SK-N-SH (cell line): ENCODE measurements at places on chromosomes 11 and 22.
A peak's percentile ranks its signal among the peaks of the same experiment; 100 is the strongest.

DNA sequence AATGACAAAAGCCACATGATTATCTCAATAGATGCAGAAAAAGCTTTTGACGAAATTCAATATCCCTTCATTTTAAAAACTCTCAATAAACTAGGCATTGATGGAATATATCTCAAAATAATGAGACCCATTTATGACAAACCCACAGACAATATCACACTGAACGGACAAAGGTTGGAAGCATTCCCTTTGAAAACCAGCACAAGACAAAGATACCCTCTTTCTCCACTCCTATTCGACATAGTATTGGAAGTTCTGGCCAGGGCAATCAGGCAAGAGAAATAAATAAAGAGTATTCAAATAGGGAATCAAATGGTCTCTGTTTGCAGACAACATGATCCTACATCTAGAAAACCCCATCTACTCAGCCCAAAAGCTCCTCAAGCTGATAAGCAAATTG is 52.0 kb downstream of the CASP12 start:
- DNase-seq = no peak

GRCh38 chr11:102177974-102178631 is 67.9 kb downstream of the YAP1 start:
- DNase-seq = peak; percentile 6

- peak; percentile 24 for DNase-seq
Observed at GRCh38 chr11:1647901-1648652, 18.5 kb downstream of the KRTAP5-5 start.

DNA sequence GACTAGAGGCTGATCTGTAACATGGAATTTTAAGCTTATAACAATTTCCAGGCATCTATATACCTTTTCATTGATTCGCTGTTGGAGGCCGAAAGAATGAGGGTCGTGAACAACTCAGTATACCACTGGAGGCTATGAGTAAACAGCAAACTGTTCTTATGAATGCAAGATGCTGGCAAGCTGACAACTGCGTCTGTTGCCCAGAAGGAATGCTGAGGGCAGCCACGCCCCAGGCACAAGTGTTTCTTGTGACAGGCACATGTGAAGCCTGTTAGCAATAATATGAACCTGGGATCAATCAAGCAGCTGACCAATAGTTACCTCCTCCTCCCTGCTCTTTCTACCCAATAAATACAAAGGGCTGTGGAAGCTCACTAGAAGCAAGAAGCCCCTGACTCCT is 15.3 kb downstream of the RTCB start:
- DNase-seq = no peak

DNA sequence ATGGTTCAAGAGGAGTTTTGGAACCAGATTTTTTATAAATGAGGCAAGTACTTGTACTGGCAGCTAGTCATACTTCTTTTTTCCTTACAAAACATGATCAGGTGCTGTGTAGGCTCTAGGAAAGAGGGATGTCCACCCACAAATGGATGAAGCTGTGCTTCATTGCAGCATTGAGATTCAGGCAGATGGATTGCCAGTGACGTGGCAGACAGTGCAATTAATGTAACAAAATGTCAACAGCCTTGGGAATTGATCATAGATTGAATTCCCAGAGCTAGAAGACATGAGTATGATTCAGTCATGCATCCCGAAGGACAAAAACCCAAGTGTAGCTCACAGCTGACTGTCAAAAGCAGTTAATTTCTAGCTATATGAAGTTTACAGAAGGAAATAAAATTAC is 99.2 kb upstream of the RASSF10 start:
- no peak for DNase-seq

DNA sequence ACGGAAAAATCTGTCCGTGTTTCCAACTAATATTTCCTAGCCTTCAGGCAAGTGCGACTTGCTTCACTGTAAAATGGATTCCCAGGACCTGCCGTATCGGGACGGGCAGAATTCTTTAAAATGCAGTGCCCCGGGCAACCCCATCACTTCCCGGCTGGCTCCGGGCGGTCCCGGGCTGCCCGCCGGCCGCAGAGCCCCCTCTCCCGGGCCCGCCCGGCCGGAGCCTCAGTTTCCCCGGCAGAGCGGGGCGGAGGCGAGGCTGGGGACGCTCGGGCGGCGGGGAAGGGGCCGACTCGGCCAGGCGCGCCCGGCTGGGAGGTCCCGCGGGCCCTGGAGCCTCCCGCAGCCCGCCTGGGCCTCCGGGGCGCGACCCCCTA is 84.2 kb upstream of the WNT7B start:
- no peak for DNase-seq

- DNase-seq = no peak
Observed at GRCh38 chr11:99368583-99368982, 347.8 kb downstream of the CNTN5 start.

GRCh38 chr22:38872831-38873248 is 824 bp upstream of the CBX6 start:
- DNase-seq = peak; percentile 75

DNA sequence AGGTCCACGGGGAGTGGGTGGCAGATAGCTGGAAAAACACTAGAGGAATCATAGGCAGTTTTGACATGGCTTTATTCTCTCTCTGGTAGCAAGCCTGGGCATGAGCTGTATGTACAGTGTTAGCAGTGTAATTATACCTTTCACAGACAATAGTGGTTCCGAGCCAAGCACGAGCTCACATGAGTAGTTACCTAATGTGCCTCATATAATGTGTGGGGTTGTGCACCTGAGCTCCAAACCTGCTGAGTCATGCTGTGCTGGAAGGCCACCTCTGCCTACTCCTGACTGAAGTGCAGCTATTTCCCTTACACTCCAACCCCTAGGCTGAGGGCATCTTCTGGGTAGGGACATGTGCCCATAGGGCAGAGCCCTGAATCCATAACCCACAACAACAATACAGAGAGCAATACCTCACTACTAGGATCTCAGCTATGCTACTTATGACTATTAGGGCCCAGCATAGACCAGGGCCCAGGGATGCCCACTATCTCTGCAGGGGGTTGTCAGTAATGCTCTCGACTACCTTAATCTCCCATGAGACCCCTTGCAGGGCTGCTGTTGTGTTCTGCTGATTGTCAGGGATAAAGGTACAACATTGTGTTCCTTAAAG is 432.1 kb downstream of the DYNC2H1 start:
- no peak for DNase-seq

GRCh38 chr22:37544955-37545702 is 15.2 kb upstream of the CDC42EP1 start:
- DNase-seq = peak; percentile 56

DNA sequence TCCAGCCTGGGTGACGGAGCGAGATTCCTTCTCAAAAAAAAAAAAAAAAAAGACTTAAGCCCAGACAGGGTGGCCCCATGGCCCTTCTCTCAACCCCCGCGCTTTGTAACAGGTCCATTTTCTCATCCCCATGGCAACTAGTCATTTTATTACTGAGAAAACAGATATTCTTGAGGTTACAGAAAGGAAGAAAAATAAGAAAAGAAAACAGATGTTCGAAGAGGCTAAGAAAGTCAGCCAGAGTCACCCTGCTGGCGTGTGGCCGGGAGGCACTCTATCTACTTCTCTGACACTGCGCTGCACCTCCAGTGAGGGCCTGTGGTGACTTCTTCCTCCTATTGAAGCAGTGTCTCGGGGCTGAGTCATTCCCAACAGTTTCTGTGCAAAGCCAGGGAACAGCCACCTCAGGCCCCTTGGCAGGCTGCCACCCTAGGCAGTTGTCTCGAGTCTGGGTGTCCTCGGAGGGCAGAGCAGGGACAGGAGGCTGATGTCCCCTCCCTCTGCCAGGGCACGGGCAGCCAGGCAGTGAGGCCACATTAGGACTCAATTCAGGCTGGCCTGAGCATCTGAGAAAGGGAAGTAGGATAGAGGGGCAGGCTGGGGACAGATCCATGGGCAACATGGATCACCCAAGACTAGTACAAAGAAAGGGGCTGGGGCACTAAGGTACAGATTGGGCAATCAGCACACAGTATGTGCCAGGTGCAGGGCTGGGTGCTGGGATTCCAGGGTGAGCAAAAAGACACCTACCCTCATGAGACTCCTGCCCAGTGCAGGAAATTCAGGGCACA is 16.4 kb upstream of the SYVN1 start:
- DNase-seq = peak; percentile 82

GRCh38 chr11:36254713-36255112 is 34.5 kb downstream of the COMMD9 start:
- no peak for DNase-seq

- DNase-seq = no peak
Observed at GRCh38 chr11:70667767-70668166, 269.4 kb downstream of the CTTN start.

DNA sequence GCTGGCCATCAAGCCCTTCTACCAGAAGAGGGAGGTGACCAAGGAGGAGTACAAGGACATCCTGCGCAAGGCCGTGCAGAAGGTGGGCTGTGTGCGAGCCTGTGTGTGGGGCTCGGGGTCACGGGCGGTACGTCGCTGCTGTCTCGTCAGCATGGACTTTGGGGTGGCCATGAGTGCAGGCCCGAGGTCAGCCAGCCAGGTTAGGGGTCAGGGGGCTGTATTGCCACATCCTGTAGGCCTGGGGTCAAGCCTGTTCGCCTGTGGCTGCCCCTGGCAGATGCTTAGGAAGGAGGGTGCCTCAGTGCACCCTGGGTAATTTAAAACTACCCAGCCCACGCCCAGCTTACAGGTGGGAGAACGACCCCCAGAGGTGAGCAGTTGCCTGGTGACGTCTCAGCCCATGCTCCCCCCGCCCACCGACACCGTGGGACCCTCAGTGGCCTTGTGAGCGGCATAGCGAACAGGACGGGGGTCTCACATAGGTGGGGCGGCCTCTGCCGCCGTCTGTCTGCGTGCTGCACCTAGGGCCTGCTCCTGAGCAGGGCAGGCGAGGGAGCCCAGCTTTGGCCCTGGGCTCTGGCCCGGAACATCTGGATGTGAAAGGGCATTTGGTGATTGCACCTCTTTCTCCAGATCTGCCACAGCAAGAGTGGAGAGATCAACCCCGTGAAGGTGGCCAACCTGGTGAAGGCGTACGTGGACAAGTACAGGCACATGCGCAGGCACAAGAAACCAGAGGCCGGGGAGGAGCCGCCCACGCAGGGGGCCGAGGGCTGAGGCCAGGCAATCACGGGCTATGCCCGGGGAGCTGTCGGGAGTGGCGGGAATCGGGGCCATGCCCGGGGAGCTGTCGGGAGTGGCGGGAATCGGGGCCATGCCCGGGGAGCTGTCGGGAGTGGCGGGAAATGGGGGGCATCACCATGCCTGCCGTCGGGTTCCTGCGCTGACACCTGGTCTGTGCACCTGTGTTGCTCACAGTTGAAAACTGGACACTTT is 4.5 kb downstream of the IRF7 start:
- no peak for DNase-seq

DNA sequence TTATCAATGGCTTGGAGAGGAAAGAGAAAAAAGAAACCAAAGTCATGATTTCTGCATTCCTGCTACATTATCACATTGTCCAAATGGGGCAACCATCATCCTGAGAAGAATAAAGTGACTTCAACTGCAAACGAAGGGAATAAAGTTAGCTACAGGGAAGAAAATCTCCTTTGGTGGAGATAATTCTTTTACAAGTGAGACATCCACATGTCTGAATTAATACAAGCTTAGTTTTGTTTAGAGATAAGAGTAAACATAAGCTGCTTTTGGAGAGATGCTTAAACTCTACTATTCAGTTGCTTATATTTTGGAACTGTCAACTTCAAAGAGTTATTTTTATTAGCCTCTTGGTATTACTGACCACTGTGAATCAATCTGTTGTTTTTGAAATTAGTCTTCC is at the start of gene OR52L1:
OR52L1 (minus strand) TSS at position 101 of the 400 bp plus-strand sequence; CDS start at position 46, 55 bp downstream.
- no peak for DNase-seq

- DNase-seq = no peak
Observed at GRCh38 chr11:19379465-19379864, 138.7 kb upstream of the E2F8 start.

- peak; percentile 58 for DNase-seq
Observed at GRCh38 chr11:65116370-65117205, 913 bp downstream of the ZNHIT2 start.

DNA sequence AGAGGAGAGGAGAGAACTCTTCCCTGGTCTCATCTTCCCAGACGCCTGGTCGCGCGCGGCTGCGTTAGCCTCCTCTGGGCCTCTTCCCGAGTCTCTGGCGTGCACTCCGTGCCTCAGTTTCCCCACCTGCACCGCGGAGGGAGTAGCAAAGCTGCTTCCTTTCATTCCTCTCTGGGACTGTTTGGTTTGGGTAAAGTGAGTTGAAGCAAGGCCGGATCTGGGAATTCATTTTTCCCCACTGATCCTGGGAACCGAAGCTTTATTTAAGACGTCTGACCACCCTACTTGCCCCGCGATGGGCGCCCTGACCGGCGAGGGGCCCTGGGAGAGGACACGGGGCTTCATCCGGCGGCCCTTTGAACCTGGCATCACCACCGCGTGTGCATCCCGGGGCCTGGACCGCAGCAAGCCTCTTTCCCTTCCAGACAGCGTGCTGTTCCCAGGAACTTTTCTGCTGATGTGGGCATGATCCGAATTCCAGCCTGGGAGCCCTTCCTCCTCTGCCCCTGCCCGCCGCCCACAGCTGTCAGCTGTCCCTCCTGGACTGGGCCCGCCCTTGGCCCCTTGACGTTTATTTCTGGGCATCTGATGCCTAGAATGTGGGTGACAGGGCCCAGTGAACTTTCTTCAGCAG is 758 bp downstream of the LDLRAD3 start:
- DNase-seq = peak; percentile 56

DNA sequence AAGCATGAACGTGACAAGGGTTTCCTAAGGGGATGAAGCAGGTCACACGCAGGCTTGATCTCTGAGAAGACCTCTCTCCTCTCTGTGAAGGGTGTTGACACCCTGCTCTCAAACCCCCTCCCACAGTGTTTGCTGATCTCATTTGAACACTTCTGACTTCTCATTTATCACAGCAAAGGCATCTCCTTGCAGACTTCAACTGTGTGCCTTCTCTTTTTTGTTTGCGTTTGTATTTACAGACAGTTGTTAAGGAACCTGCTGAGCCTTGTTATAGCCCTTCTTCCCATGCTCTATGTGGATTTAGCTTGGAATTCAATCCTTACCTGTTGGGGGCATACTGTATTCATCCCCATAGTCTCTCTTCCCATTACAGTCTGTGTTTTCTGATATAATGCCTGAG is 206.5 kb downstream of the NELL1 start:
- DNase-seq = no peak

- DNase-seq = peak; percentile 78
Observed at GRCh38 chr11:10455637-10456487, 798 bp downstream of the AMPD3 start.

GRCh38 chr22:33519071-33519973 is 401.0 kb downstream of the LARGE1 start:
- DNase-seq = peak; percentile 69

DNA sequence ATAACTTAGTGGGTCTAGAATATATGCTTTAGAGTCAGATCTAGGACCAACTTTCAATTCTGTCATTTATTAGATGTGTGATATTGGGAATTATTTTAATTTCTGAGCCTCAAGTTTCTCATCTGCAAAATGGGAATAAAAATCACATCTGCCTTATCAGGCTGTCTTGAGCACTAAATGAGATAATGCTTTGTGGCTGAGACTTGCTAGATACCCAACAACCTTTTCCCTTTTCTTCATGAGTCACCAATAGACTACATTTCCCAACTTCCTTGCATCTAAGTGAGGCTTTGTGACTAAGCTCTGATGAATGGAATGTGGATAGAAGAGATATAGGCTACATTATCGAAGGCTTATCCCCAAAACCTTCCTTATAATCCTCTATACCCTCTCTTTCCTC is 220.7 kb upstream of the SESN3 start:
- DNase-seq = no peak
